Lung microvascular endothelial cell (primary cell): ENCODE measurements at places on chromosomes 16 and 17. TPM values are rescaled to one million over a fixed set of nuclear protein-coding genes. Genes with fewer than 3 reads are reported as not detected.

The CACNG3 gene
- not detected in 2 replicates for total RNA-seq

The EPX gene
- total RNA-seq: not detected in 2 replicates

The DBF4B gene
- total RNA-seq: 1.6 and 2.2 TPM in 2 replicates

The KRTAP4-9 gene
- not detected in 2 replicates for total RNA-seq

The SLC5A11 gene
- total RNA-seq: not detected in 2 replicates

The FKBP10 gene
- 95.7 and 106 TPM in 2 replicates for total RNA-seq

The CDRT15 gene
- not detected in 2 replicates for total RNA-seq

The RASD1 gene
- 2.6 and 3.8 TPM in 2 replicates for total RNA-seq

The HCRT gene
- not detected in 2 replicates for total RNA-seq

The CD300E gene
- total RNA-seq: not detected in 2 replicates

The PYY gene
- not detected in 2 replicates for total RNA-seq

The BICDL2 gene
- total RNA-seq: not detected in 2 replicates

The MTSS2 gene
- total RNA-seq: 7.8 and 11.1 TPM in 2 replicates

The CCL23 gene
- total RNA-seq: 0.65 and 0.99 TPM in 2 replicates

The KRTAP1-1 gene
- not detected in 2 replicates for total RNA-seq

The MEFV gene
- total RNA-seq: not detected in 2 replicates

The TNFRSF17 gene
- total RNA-seq: not detected in 2 replicates

The ARSG gene
- total RNA-seq: 1.3 and 2.4 TPM in 2 replicates

The TAC4 gene
- not detected in 2 replicates for total RNA-seq
